ENCODE measurements at places on chromosomes 5 and 9.

DNA sequence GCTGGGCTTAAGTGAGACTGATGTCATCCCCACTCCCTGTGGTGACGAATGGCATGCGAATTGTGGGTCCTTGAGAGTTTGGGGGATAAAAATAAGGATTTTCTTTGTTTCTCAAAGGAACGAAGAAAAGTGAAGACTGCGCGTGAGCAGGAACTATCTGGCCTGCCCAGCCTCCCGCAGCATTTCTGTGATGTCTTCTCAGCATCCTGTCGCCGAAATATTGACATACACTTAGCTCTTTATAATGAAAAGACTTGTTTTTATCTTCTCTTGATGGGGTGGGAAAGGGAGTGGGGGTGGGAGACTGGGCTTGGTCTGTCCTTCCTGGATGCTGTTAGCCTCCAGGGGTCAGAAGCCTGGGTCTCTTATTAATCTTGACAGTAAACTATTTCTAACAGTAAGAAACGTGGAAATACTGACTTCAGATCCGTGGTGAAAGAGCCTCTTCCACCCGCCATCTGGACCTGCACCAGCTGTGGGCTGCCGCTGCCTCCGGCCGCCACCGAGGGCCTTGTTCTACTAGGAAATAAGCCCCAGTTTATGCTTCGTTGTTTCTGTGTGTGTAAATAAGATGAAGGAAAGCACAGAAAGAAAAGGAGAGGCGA is 239.6 kb downstream of the FANCC start:
- no peak for DNase-seq

DNA sequence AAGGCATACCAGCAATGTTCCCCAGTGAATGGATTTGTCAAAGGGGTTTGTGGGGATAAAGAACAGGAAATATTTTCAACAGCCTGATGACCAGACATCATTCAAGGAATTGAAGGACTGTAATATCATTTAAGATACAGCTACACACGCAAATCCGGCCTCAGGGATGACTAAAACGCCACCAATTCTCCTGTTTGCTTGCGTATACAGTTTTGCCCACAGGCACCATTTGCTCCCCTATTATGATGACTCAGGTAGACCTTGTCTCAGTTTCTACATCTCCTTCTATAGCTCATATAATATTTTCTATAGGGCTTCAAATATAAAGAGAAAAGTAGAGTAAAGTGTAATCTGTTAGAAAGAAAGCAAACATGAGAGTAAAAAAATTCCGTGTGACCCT is 29.7 kb upstream of the ITGA1 start:
- no peak for DNase-seq

- no peak for DNase-seq
Measured at GRCh38 chr5:81925009-81925408, 46.8 kb upstream of the ATG10 start.

DNA sequence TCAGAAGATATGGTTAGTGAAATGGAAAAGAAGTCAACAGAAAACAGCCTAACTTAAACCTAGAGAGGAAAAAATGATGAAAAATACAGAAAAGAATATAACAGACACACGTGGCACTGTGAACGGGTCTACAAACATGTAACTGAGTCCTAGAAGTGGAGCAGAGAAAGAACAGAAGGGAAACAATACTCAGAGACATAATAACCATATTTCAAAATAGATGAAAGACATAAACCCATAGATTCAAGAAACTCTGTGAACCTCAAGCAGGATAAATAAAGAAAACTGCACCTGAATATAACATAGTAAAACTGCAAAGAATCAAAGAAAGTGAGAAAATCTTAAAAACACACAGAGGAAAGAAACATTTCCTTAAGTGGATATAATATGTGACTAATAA is 67.7 kb upstream of the GOLGA1 start:
- DNase-seq = no peak

DNA sequence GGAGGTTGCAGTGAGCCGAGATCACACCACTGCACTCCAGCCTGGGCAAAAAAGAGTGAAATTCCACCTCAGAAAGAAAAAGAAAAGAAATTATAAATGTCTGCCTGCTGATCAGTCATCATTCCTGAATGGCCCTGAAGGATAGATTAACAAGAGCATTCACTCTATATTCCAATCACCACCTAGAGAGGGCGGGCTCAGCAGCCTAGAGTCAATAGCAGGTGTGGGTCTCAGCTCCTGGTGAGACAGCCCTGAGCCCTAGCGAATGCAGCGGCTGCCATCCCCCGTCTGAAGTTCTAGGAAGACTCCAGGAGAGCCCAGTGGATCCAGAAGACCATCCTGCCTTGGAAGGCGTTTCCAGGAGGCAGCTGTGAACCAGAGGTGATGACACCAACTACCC is 12.0 kb downstream of the FBP1 start:
- DNase-seq = no peak

DNA sequence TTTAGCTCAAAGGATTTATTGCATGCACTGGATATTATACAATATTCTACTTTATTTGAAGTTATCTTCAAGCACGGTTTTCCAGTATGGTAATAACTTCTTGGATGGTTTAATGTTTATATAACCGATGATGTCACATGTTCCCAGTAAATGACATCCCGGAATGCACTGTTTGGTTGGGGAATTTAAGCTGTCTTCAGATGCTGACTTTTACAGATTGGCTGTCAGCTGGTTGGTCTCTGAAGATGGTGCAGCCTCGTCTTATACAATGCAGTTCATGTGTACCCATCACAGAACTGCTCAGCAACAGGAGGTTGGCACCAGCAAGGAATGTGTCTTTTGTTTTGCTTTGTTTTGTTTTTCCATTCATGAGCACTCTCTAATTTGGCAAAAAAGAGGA is 143.8 kb downstream of the PRKACG start:
- DNase-seq = no peak

- DNase-seq = no peak
Measured at GRCh38 chr5:126122942-126123341, 300.3 kb upstream of the GRAMD2B start.

- DNase-seq = no peak
Measured at GRCh38 chr5:42842921-42843641, 31.4 kb upstream of the SELENOP start.

GRCh38 chr9:98007251-98007928 is 24.2 kb downstream of the ANP32B start:
- DNase-seq = no peak

- DNase-seq = no peak
Measured at GRCh38 chr5:132105688-132106087, 32.1 kb downstream of the CSF2 start.

GRCh38 chr5:173018358-173018757 is 34.8 kb downstream of the ATP6V0E1 start:
- no peak for DNase-seq

- DNase-seq = no peak
Measured at GRCh38 chr5:42779083-42779482, 22.5 kb downstream of the CCDC152 start.

DNA sequence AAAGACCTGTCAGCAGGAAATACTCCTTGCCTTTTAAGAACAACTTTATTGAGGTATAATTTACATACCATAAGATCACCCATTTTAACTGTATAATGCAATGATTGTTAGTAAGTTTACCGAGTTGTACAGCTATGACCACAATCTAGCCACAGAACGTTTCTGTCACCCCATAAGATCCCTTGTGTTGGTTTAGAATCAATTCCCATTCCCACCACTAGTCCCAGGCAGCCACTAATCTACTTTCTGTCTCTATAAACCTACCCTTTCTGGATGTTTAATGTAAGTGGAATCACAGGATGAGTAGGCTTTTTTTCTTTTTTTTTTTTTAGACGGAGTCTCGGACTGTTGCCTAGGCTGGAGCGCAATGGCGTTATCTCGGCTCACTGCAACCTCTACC is 4.4 kb downstream of the GPR107 start:
- no peak for DNase-seq

DNA sequence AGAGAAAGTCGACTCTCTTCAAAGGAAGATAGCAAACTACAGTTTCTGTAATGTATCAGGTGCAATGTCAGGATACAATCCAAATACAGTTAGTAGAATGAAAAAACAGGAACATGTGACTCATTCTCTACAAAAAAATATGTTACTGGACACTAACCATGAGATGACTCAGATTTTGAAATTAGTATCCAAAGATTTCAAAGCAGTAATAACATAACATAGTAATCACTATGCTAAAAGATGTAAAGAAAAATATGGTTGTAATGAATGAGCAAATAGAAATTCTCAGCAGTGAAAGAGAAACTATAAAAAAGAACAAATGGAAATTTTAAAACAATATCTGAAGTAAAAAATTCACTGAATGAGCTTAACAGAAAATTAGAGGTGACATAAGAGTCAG is 42.3 kb downstream of the SHOC1 start:
- DNase-seq = no peak

DNA sequence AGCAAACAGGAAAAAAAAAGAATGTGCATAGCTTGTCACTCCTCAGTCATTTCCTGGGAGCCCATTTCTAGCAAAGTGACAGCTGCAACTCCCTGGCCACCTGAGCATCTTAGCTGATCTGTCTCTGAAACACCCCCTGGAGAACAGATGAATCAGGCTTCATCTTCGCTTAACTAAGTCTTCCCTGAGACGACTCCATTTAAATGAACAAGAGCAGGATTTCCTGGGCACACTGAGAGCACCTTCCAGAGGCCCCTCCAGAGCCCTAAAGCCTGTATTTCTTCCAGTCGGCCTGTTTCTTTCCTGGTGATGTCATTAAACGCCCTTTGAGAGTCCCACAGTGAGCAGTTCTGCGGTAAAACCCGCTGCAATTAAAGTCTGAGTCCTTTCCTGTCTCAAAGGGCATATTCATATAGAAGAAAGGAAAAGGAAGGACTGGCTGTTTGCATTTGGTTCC is 13.9 kb downstream of the TGFBI start:
- DNase-seq = no peak

DNA sequence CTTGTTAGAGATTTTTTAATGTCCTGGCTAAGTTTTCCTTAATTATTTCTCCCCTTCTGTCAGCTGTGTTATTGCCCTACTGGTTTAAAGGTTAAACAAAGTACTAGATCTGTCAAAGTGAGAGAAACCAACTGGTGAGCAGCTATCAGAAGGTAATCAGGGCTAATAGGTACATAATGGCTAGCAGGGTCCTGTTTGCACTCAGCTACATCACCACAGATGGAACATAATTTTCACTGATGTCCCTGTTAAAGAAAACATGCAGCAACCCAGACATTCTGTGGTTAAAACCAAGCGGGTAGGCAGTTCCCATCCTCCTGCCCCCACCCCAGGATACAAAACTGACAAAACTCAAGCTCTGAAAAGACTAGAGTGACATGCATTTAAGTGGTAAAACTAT is 473.9 kb downstream of the NR2F1-AS1 start:
- DNase-seq = no peak

GRCh38 chr9:87554976-87555375 is 57.3 kb downstream of the DAPK1 start:
- no peak for DNase-seq

GRCh38 chr5:153746440-153746839 is 256.0 kb downstream of the GRIA1 start:
- DNase-seq = no peak

DNA sequence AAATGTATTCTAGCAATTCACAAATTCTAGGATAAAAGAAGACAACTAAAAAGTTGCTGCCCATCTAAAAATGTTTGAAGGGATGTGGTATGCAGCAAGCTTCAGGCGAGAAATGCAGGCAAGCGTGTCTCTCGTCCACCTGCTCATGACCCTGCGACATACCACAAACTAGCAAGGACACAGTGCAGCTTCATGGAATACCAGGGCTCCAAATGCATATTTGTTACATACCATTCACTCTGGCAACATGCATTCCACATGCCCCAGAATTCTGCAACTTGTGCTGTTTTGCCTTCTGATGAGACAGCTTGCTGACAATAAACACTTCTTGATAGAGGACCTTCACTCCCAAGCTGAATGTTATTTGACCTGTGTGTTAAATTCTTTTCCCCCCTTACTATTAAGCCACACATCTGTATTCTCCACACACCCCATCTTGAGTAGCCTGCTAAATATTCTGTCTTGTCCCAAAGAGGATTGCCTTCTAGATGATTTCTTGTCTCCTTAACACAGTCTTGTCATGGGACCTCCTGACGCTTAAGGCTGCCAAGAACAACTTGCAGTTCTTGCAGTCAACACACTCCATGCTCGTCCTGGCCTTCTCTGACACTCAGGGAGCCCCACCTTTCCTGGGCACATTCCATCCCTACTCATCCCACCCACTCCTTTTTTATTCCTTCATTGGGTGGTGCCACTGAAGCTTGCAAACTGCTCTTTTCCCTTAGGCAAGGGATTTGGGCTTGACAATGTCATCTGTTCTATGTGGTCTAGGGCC is 340.5 kb downstream of the PIK3R1 start:
- no peak for DNase-seq

GRCh38 chr9:31166516-31166915 is 1217.9 kb upstream of the ACO1 start:
- DNase-seq = no peak

DNA sequence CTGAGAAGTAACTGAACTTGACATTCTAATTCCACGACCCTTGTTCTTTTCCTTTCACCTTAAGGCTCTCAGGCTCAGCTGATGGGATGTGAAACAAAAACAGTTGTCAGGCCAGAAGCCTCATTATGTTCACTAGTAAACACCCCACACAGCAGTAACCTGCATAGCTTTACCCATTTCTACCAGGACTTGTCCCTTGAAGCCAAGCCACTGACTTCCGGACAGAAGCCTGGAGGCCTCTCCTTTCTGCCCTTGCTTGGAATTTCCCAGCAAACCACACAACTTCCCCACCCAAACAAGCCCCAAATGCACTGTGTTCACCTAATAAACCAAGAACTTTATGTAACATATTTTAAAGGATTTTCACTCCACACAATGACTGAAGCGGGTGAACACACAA is 19.6 kb downstream of the PRUNE2 start:
- DNase-seq = no peak

DNA sequence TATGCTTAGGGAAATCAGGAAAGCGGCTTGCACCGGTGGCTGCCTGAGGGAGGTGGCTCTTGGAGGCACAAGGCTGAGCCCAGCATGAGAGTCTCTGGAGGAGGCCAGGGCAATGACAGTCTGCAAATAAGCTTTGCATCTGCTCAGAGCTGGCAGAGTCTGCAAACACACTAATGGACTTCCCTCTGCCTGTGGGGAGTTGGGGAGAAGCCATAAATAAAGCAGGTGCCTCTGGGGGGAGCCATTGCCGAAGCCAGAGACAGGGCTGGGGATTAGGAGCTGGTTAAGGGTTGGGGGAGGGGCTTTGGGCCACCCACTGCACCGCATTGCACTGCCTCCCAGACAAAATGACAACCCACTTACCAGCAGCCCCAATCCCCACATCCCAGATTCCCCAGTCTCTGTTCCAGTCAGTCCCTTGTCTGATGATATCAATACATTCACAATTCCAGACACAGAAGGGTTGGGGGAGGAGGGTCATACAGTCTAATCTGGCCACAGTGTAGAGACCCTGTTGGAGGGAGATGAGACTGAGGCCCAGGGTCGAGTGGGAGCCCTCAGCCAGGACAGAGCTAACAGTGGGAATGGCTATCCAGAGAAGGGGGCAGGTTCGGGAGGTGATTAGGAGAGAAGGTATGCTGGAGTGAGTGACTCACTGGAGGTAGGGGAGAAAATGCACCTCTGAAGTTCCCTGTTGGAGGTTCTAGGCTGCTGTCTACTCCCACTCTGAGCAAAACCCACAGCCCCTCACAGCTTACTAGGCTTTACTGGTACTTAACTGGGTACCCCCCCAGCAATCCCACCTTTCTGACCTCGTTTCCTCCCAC is 53.7 kb downstream of the PAX5 start:
- DNase-seq = no peak

Data from activated CD4-positive, alpha-beta T cell treated with anti-CD3 and anti-CD28 coated beads for 24 hours (primary cell).